ENCODE measurements at places on chromosomes 1 and 21.

DNA sequence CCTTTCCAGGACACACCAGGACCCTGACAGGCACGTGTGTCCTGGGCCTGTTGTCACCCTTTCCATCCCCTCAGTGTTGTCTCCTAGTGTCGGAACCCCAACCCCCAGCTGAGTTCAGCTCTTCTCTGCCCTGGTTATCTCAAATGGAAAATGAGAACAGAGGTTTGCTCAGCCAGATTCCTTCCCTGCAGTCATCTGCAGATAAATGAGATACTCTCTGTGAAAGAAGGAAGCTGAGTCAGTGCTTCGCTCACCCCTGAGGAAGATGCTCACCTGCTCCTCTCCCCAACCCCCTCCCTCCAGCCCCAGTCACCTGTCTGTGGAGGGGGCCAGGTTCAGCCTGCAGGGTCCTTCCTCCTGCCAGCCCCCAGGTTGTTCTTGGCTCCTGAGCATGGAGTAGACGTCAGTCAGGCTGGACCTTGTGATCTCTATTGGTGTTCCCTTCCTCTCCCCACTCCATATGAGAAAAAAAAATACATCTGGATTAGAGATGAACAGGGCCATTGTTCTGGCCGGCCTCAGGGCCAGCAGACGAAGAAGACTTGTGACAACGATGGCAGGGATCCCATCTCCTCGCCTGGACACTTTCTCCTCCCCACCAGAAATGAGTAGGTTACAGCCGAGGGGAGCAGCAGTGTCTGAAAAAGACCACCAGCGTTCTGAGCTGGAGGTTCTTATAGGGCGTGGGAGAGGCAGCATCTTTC is 20.9 kb downstream of the PHGDH start:
- DNase-seq, result no peak

DNA sequence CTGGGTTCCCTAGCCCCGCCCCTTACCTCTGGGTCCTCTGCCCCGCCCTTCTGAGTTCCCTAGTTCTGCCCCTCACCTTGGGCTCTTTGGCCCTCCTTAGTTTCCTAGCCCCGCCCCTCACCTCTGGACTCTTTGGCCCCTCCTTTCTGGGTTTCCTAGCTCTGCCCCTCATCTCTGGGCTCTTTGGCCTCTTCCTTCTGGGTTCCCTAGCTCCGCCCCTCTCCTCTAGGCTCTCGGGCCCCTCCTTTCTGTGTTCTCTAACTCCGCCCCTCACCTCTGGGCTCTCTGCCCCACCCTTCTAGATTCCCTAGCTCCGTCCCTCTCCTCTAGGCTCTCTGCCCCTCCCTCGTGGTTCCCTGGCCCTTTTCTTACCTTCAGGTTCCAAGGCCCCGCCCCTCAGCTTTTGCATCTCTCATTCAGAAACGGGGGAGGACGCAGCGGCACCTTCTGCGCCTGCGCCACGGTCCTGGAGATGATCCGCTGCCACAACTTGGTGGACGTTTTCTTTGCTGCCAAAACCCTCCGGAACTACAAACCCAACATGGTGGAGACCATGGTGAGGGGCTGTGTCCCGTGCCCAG is 88.5 kb downstream of the PTPRU start:
- no peak for DNase-seq

DNA sequence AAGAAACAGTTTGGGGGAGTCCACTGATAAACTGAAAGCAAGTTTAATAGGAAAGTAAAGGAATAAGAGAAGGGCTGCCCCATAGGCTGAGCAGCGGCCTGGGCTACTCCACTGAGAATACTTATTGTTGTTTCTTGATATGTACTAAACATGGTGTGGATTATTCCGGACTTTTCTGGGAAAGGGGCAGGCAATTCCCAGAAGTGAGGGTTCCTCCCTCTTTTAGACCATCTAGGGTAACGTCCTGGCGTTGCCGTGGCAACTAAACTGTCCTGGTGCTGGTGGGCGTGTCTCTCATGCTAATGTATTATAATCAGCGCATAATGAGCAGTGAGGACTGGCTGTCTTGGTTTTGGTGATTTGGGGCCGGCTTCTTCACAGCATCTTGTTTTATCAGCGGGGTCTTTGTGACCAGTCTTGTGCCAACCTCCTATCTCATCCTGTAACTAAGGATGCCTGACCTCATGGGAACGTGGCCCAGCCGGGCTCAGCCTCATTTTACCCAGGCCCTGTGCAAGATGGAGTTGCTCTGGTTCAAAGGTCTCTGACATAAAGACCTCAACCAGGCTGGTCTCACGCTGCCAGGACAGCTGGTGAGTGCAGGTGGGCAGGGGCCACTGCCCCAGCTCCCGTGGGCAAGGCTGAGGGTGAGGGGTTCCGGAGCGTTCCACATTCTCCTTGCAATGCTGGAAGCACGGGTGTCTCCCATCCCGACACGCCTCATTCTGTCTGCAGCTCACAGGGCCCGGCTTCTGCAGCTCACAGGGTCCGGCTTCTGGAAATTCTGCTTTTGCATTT is 19.6 kb upstream of the C1orf159 start:
- DNase-seq, result no peak

GRCh38 chr1:100362821-100363466 is 10.6 kb downstream of the CDC14A start:
- DNase-seq, result no peak

DNA sequence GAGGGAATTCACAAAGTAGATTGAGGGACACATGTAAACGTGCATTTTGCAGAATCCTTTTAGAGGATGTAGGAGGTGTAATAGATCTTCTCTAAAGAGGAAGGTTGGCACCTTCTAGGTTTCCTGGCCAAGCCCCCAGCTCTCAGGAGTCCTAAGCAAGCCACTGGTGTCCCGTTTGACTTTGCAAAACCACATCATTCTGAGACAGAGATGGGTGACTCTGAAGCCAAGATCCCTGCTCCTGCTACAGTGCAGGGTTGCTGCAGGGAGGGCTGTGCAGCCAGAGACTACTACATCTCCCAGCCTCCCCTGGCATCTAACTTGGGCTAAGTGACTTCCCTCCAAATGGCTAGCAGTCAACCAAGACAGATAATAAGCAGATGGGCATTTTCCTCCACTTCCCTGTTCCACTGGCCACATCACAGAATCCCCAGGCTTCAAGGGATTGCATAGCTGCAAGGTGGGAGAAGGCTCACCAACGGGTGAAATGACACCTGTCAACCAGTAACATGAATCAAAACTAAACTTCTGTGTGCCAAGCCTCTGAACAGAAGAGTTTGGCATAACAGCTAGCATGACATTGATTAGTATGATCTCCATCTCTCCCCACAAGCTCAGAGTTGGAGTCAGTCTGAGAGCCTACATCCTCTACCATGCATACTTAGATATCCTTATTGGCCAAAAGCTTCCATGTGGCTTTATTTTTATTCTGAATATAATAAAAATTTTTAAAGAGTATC is 129.6 kb upstream of the COA6 start:
- DNase-seq, result no peak

DNA sequence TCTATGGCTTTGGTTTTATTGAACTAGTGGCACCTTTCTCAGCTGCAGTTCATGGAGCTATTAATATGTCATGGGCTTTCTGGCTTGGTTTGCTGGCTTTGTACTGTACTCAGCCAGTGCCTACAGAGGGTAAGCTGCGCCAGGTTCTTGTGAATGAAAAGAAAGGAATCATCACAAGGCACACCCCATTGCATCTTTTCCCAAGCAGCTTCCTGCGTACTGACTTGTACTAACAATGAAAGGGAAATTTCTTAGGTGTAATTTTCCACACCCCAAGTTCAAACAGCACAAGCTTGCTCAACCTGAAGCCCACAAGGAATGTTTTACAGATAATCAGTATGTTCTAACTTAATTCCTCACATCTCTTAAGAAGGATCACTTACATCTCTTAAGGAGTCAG is 78.0 kb upstream of the TNFSF18 start:
- DNase-seq, result no peak

GRCh38 chr1:245762396-245762910 is 607.7 kb downstream of the KIF26B start:
- DNase-seq, result no peak

DNA sequence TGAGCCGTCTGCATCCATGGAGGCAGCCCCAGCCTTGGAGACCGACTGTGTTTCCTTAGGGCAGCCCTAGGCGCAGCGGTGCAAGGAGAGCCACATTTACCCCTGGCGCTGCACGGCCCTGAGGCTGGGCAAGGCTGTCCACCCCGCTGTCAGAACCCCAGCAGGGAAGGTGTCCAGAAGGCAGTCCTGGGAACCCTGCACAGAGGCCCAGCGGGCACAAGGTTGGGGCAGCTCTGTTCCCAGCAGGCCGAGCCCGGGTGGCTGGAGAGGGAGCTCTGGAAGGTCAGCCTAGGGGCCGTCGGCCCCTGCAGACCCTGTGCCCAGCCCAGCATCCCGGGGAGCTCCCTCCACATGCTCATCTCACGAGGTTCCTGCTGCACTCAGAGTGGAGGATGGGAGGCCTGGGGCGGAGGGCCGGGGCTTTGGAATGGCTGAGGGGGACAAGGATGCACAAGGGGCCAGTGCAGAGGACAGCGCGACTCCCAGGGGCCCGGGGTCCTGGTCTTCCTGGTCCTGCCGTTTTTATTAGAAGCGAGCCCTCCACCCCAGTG is 19.9 kb upstream of the SAMD11 start:
- DNase-seq, result no peak

- no peak for DNase-seq
Measured at GRCh38 chr1:62395291-62395690, 41.6 kb upstream of the USP1 start.

DNA sequence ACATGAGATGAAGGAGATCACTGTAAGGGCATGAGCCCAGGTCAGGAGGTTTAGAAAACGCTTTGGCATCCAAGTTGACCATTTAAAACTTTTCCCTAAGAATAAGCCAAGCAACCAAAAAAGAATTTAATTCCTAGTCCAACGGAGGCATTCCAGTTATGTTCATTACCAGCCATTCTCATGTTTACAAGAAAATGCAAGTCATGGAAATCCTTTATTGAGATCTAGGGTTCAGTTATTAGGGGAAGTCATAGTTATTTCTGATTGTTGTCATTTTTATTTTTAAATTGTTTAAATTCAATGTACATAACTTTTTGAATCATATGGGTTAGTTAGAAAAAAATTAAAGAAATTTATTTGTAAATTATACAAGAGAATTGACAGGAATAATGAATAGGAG is 24.5 kb downstream of the CFHR5 start:
- DNase-seq, result no peak

GRCh38 chr1:95503278-95504030 is 269.4 kb downstream of the RWDD3 start:
- DNase-seq, result no peak

- DNase-seq, result no peak
Measured at GRCh38 chr1:227808566-227808965, 6.9 kb upstream of the PRSS38 start.

GRCh38 chr1:119275145-119276134 is 93.1 kb upstream of the HAO2 start:
- peak; percentile 16 for DNase-seq

DNA sequence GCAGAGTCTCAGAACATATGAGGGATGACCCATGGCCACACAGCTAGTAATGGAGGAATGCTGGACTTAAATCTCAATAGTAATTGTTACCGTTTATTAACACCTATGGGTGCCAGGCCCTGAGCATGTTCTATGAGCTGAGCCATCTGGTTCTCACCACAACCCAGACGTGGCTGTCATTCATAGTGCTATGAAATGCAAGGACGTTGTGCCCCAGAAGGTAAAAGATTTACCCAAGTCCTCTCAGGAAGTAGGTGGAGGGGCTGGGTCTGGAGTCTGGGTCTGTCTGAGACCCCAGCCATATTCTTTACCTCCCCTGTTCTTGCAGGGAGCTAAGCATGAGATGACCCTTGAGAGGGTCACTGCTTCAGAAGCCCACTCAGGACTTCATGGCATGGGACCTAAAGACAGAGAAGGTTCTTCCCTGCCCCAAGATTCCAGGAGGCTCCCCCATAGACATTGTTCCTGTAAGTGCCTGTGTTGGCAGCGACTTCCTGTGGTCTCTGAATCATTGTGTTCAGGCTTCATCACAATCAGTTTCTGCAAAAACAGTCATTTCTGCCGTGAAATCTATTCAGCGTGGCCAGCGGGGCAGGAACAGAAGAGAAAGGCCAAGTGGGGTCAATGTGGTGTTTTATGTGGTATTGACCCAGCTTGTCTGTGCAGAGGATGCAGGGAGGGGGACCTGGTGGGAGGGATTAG is 475.4 kb downstream of the PTPRU start:
- DNase-seq, result no peak

DNA sequence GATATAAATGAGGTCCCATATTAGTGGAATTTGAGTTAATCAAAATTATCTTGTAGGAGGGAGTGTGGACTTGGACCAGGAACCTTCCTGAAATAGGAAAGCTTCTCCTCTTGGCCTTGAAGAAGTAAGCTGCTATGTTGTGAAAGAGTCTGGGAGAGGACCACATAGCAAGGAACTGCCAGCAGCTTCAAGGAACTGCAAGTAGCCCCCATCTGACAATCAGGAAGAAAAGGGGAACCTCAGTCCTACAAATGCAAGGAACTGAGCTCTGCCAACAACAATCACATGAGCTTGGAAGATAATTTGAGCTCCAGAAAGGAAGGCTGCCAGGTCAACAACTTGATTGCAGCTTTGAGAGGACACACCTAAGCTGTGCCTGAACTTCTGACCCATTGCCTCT is 8.2 kb upstream of the PRMT6 start:
- DNase-seq, result no peak

GRCh38 chr1:179808503-179808902 is 65.4 kb downstream of the FAM163A start:
- DNase-seq, result no peak

DNA sequence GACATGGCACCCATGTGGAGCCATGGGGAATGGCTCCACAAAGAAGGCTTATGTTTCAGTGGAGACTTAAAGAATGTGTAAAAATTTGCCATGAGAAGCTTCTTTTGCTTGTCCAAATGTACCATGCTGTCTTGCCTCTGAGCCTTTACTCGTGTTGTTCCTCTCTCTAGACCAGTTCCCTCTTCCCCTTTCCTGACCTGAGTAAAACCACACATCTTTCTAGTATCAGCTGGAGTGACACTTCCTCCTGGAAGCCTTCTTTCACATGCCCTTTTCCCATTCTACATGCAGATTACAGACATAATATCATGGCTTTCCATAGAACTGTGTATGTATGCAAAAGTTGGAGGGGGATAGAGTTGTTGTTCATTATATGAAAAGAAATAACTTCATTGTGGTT is 13.6 kb upstream of the GPX7 start:
- no peak for DNase-seq

GRCh38 chr1:186213225-186213607 is 161.8 kb downstream of the TPR start:
- DNase-seq, result no peak

DNA sequence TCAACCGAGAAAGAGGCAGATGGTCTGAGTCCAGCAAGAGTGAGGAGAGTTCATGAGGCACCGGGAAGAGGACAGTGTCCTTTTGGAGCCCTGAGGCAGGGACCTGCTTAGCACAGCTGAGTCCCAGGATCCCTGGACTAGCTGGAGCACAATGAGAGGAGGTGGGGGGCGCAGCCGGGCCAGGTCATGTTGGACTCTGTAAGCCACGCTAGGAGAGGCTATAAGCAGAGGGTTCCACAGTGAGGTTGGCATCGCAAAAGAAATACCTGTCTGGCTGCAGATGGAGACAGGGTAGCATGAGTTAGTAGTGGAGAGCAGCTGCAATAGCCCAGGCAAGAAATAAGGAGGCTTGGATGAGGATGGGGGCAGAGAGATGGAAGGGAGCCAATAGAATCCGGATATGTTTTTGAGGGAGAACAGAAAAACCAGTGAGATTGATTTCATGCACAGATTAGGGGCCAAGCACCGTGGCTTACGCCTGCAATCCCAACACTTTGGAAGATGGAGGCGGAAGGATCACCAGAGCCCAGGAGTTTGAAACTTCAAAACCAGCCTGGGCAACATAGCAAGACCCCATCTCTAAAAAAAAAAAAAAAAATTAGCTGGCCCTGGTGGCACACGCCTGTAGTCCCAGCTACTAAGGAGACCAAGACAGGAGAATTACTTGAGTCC is 98.2 kb downstream of the DHRS3 start:
- DNase-seq, result no peak
